Stomach (tissue), 19 donors: ENCODE measurements at places on chromosomes 16 and 17. TPM values are rescaled to one million over a fixed set of nuclear protein-coding genes. Genes with fewer than 3 reads are reported as not detected.

- no peak for DNase-seq
These were observed 20.2 kb downstream of the CBFA2T3 start for GRCh38 chr16:88956546-88957432.

DNA sequence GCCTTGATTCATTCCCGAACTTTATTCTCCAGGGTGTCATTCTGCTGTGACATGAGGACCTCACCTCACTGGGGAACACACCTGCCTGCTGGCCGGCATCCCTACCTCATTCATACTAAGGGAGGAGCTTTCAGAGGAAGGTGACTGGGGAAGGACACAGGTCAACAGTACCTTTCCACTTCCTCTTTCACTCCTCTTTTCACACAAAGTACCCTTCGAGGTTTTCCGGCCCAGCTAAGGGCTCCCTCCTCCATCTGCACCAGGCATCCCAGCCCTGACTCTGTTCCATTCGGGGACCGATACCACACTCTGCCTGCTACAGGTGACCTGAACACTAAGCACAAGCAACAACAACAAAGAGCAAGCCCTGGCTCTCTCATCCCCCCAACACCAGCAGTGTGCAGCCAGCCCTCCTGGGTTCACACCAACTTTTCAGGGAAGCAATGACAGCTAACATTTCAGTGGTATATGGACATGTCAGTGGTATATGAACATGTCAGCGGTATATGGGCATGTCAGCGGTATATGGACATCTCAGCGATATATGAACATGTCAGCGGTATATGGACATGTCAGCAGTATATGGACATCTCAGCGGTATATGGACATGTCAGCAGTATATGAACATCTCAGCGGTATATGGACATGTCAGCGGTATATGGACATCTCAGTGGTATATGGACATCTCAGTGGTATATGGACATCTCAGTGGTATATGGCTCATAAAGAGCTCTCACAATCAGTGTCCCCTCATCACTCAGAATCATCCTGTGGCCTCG is 16.0 kb downstream of the TRIM25 start:
- no peak for DNase-seq

DNA sequence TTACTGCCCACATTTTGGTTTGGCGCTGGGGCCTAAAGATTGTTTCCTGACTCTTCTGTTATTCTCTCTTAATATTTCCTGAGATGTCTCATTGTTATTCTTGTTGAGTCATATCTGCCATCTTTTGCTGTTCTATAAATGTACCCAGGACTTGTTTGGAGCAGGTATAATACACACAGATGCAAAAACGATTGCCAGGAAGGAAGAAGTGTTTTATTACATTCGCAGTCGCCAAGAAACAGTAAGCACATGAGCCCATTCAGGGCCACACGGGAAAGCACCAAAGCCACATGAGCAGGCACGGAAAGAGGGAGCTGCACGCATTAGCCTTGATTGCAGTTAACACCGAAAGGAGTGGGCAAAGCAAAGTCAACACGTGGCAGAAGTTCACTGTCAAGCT is 70.2 kb downstream of the ARHGAP44 start:
- DNase-seq: no peak

GRCh38 chr17:77995146-77995852 is 36.8 kb downstream of the TNRC6C start:
- peak; percentile 13 for DNase-seq

- DNase-seq: no peak
These were observed 674 bp downstream of the TAF15 start for GRCh38 chr17:35809855-35810461.

- no peak for DNase-seq
These were observed 245.2 kb upstream of the MAF start for GRCh38 chr16:79845734-79846135.

- DNase-seq: no peak
These were observed 317.2 kb upstream of the KCNJ16 start for GRCh38 chr17:69757688-69758430.

DNA sequence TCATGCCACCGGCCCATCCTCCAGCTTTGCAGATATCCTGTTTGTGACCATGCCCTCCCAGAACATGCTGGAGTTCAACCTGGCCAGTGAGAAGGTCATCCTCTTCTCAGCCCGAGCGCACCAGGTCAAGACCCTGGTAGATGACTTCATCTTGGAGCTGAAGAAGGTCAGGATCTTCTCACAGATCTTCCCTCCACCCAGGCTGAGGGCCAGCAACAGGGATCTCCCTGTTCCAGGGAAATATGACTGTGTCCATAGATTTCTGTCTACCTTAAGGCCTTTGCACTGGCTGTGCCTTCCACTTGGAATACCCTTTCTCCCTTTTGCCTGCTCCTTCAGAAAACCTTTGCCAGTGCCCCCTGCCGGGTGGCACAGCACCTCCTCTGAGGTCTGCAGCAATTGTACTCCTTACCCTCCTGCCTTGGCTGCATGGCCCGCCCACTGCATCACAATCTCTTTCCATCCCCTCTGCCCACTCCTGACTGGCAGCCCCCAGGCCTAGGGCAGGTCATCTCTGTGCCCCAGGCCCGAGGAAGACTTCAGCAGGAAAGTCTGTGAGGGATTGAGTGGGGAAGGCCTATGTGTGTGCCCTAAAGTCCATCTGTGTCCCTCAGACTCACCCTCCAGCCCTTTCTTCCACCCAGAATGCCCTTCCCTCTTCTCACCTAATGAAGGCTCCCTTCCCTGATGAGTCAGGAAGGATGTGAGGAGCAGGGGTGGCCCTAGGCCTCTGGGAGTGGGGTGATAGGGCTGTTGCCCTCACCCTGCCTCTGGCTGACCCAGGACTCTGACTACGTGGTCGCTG is 27.3 kb upstream of the ALKBH5 start:
- no peak for DNase-seq

DNA sequence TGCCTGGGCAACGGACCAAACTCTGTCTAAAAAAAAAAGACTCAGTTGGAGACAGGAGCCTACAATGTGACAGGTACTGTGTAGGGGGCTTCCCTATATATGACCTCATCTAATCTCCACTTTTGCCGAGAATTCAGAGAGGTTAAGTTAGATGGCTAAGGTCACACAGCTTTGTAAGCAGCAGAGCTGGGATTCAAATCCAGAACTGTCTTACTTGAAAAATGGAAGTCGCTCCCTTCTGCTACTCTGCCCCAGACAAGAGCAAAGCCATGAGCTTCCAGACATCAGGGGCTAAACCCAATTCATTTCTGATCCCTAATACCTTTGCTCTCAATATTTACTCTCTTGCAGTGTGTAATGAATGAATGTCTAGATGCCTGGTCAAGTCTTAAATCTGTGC is 41.5 kb upstream of the ABCC12 start:
- no peak for DNase-seq

DNA sequence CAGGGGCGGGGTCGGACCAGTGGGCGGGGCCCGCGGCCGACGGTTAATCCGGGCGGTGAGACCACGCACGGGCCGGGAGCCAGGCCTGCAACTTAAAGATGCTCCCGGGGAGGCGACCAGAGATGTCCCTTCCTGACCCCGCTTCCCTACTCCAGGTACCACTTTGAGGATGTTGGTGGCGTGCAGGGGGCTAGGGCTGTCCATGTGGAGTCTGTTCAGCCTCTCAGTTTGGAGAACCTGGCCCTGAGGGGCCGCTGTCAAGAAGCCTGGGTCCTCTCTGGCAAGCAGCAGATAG is 580 bp downstream of the RANGRF start:
- DNase-seq: no peak

GRCh38 chr16:56279132-56279531 is 87.8 kb downstream of the GNAO1 start:
- peak; percentile 29 for DNase-seq

The CARD14 gene
- polyA plus RNA-seq: 10.5 TPM

The CAMTA2 gene
- 52.7 TPM for polyA plus RNA-seq

The TANC2 gene
- polyA plus RNA-seq: 3.2 TPM

The PIPOX gene
- 0.31 TPM for polyA plus RNA-seq
